Upper lobe of left lung (tissue), 6 donors: ENCODE measurements at places on chromosomes 7 and 10. TPM values are rescaled to one million over a fixed set of nuclear protein-coding genes. Genes with fewer than 3 reads are reported as not detected.

- H3K27me3 ChIP-seq = no peaks in the 10 kb centered on the region
- H3K27ac ChIP-seq = no peak overlapping the region
- no peak for DNase-seq
- no peak overlapping the region for H3K4me3 ChIP-seq
Measured at GRCh38 chr7:29865526-29865925, 59.2 kb downstream of the WIPF3 start.

CXCL12 gene
- total RNA-seq = 5.3 TPM

DNA sequence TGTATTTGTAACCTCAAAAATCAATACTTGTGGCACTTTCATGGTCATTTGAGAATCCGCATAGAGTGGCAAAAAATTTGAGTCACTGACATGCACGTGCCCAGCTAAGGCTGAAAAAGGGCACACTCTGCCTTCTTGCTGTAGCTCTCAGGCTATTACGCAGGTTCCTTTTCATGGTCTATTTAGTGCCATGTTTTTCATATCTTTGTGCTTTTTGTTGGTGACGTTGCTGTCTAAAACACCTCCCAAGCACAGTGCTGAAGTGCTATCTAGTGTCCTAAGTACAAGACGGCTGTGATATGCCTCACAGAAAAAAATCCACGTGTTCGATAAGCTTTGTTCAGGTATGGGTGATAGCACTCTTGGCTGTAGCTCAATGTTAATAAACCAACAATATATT is 50.9 kb downstream of the CREB3L2 start:
- DNase-seq = no peak
- H3K36me3 ChIP-seq = no peaks in the 10 kb centered on the region
- no peak overlapping the region for H3K4me3 ChIP-seq
- peaks cover 18% of the 10 kb centered on the region for H3K4me1 ChIP-seq

DNA sequence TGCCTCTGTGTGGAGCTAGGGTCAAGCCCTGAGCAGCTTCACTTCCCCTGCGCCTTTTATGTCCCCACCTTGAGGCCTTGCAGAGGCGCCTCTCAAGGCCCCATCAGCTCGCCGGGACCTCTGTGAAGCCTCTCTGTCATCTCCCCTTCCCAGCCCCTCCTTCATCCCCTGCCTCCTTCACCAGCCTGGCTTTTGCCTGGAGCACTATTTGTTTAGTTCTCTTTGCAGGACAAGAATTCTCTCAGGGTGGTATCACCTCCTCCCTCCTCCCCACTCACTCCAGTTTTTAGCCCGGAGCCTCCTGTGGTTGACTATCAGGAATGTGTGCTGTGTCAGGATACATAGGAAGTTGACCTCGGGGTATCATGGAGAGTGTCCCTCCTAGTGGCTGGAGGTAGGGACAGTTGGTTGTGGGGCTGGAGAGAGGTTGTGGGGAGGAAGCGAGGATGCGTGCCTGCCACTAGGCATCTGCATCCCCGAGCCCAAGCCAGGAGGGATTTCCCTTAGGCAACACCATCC is 89.8 kb upstream of the ANLN start:
- no peak for DNase-seq
- H3K27ac ChIP-seq = no peak overlapping the region
- peaks cover 36% of the 10 kb centered on the region for H3K4me1 ChIP-seq
- no peaks in the 10 kb centered on the region for H3K27me3 ChIP-seq
- H3K4me3 ChIP-seq = no peak overlapping the region
- no peaks in the 10 kb centered on the region for H3K36me3 ChIP-seq

ACHE gene
- total RNA-seq = 2.9 TPM

DNA sequence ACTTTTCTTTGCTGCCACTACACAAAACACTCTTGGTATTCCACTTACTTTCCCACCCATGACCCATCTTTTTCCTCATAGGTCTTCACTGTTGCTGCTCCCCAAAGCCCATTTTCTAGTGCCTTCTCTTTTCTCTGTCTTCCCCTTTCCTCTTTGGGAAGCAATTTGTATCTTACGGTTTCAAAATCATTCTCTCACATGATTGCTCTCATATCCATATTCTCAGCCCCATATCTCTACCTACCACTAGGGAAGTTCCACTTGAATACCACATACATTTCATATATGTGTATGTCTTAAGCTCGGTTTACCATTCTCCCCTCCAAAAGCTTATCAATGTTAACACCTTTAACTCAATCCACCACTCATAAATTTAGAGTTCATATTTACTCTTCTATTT is 3.2 kb upstream of the UBE2D1 start:
- no peak for DNase-seq
- no peaks in the 10 kb centered on the region for H3K27me3 ChIP-seq
- no peaks in the 10 kb centered on the region for H3K36me3 ChIP-seq
- no peak overlapping the region for H3K27ac ChIP-seq
- H3K4me3 ChIP-seq = no peak overlapping the region

- H3K27me3 ChIP-seq = no peaks in the 10 kb centered on the region
- no peak overlapping the region for H3K4me3 ChIP-seq
- H3K36me3 ChIP-seq = no peaks in the 10 kb centered on the region
- peak overlapping the region; percentile 91 for H3K27ac ChIP-seq
Measured at GRCh38 chr7:77699056-77699455, 2.8 kb downstream of the RSBN1L start.

STMP1 gene
- total RNA-seq = 23.8 TPM

- no peaks in the 10 kb centered on the region for H3K36me3 ChIP-seq
- no peak for DNase-seq
- no peak overlapping the region for H3K4me3 ChIP-seq
- no peak overlapping the region for H3K27ac ChIP-seq
- H3K4me1 ChIP-seq = no peaks in the 10 kb centered on the region
- H3K27me3 ChIP-seq = no peaks in the 10 kb centered on the region
Measured at GRCh38 chr7:24843821-24844434, 86.7 kb upstream of the GSDME start.

DNA sequence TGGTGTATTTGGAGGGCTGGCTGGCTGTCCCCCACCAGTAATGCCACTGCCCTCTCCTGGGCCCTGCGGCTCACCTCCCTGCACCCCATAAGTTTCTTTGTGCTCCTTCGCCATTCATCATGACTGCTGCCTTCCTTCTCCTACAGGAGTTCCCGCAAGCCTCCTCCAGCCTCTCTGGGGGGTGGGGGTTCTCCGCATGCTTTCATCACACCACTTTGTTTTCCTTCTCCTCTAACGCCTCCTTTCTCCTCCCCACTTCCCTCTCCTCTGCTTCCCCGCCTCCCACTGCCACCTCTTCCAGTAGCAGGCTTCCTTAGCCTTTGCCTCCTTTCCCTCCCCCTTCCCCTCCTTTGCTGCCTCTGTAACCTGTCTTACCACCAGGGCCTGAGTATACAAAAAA is 58.1 kb downstream of the PAX2 start:
- no peak overlapping the region for H3K4me3 ChIP-seq
- H3K27me3 ChIP-seq = no peaks in the 10 kb centered on the region
- H3K4me1 ChIP-seq = no peaks in the 10 kb centered on the region
- DNase-seq = no peak

DNA sequence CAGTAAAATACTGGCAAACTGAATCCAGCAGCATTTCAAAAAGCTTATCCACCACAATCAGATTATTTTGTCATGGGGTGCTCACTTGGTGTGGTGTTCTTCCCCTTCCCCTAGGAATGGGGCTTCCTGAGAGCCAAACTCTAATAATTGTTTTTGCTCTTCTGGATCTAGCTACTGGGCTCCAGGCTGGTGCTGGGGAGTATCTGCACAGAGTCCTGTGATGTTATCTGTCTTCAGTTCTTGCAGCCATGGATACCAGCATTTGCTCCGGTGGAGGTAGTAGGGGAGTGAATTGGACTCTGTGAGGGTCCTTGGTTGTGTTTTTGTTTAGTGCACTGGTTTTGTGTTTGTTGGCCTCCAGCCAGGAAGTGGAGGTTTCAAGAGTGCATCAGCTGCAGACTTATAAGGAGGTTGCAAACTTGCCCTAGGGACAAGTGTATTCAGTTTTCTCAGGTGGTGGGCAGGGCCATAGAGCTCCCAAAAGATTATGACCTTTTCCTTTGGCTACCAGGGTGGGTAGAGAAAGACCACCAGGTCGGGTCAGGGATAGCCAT is 308.5 kb upstream of the MAGI2 start:
- H3K4me1 ChIP-seq = no peaks in the 10 kb centered on the region
- H3K27ac ChIP-seq = no peak overlapping the region
- H3K36me3 ChIP-seq = no peaks in the 10 kb centered on the region
- DNase-seq = no peak

DNA sequence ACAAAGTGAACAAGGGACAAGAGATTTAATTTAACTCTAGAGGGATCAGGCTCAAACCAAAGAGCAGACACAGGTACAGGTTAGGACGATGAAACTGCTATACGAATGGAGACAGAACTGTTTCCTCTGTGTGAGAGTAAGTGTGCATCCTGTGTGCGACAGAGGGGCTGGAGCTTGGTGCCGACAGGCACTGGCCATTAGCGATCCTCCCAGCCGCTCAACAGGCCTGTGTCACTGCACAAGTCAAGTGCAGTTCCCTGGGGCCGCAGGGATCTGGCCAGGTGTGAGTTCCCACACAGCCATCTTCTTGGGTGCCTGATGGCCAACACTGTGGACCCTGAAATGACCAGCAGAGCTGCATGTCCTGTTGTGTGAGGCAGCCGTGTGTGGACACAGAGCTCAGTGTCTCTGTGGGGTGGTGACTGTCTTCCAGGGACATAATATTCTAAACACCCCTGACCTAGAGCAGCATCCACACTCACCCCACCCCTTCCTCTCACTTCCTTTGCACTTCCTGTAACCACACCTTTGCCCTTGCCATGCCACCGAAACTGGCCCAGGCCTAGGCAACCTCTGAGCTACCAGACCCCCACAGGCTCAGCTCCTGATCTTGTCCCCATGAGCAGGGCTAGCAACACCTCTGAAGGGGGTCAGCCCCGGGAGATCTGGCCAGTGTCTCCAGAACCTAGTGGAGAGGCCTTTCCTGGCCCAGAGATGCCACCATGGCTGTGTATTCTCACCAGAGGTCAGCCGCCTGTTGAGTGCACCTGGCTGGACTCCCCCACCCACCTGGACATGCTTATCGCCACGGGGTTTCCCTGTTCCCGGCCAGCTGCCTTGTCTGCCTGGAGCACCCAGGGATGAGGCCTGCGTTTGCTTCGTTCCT is 11.7 kb upstream of the TBRG4 start:
- DNase-seq = no peak
- no peak overlapping the region for H3K4me3 ChIP-seq
- H3K27ac ChIP-seq = no peak overlapping the region
- H3K36me3 ChIP-seq = no peaks in the 10 kb centered on the region

DNA sequence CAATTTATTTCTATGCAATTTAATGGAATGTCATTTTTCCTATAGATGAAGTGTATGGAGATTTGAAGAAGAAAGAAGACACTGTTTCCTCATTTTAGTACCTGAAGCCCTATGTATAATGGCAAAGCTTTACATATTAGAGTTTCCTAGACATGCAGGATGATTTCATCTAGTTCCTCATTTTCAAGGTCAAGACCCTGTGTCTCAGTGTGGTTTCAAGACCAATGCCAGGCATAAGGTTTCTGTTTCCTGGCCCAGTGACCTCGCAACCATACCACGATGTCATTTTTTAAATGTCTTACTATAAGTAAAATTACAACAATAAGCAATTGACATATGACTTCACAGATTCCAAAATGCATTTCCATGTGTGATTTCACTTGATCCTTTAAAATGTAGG is 336.5 kb upstream of the PRKCQ start:
- no peaks in the 10 kb centered on the region for H3K27me3 ChIP-seq
- no peak overlapping the region for H3K27ac ChIP-seq
- no peak overlapping the region for H3K4me3 ChIP-seq
- no peaks in the 10 kb centered on the region for H3K36me3 ChIP-seq
- DNase-seq = no peak
- H3K4me1 ChIP-seq = no peaks in the 10 kb centered on the region

DNA sequence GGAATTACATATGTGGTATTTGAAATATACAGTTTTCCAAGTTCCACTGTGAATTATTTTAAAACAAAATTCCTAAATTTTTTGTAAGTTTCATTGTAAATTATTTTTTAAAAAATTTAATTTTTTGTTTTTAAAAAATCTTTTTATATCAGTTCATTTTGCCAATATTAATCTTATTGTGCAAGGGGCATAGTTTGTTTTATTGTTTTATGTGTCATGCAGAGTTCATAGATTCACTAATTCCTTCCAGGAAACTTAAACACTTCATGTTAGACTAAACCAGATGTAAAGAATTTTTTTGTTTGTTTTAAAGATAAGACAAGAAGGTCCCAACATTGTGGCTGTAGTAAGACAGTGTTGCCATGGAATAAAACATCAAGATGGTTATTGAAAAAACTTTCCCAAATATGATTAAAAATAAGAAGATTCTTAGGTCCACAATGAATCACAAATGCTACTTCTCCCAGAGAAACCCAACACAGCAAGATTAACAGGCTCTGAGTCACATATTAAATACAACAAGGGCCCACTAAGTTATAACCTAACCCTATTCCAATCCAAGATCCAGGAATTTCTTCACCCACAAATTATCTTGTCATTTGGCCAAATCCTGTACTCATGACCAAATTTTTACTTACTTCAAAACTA is 464.7 kb upstream of the IGFBP3 start:
- H3K36me3 ChIP-seq = no peaks in the 10 kb centered on the region
- H3K4me3 ChIP-seq = no peak overlapping the region
- H3K27ac ChIP-seq = no peak overlapping the region
- H3K27me3 ChIP-seq = no peaks in the 10 kb centered on the region
- no peaks in the 10 kb centered on the region for H3K4me1 ChIP-seq

- H3K36me3 ChIP-seq = no peaks in the 10 kb centered on the region
- no peak overlapping the region for H3K27ac ChIP-seq
- no peaks in the 10 kb centered on the region for H3K4me1 ChIP-seq
- H3K4me3 ChIP-seq = no peak overlapping the region
Measured at GRCh38 chr7:76189276-76189675, 12.4 kb upstream of the SRRM3 start.

GRCh38 chr10:34528320-34528719 is 286.8 kb downstream of the PARD3 start:
- DNase-seq = peak; percentile 58
- no peak overlapping the region for H3K27ac ChIP-seq
- H3K4me1 ChIP-seq = peaks cover 3% of the 10 kb centered on the region
- no peaks in the 10 kb centered on the region for H3K36me3 ChIP-seq
- H3K4me3 ChIP-seq = no peak overlapping the region

GRCh38 chr7:120089968-120090367 is 183.0 kb upstream of the KCND2 start:
- no peak overlapping the region for H3K27ac ChIP-seq
- no peak for DNase-seq
- H3K4me3 ChIP-seq = no peak overlapping the region
- H3K4me1 ChIP-seq = no peaks in the 10 kb centered on the region
- no peaks in the 10 kb centered on the region for H3K27me3 ChIP-seq

- DNase-seq = no peak
- no peaks in the 10 kb centered on the region for H3K27me3 ChIP-seq
- H3K27ac ChIP-seq = no peak overlapping the region
- no peaks in the 10 kb centered on the region for H3K36me3 ChIP-seq
- no peak overlapping the region for H3K4me3 ChIP-seq
Measured at GRCh38 chr7:51301806-51302205, 14.8 kb downstream of the COBL start.

- H3K36me3 ChIP-seq = no peaks in the 10 kb centered on the region
- no peak overlapping the region for H3K4me3 ChIP-seq
- no peak overlapping the region for H3K27ac ChIP-seq
Measured at GRCh38 chr10:118569241-118569881, 26.1 kb downstream of the PRLHR start.

PDE1C gene
- 5.8 TPM for total RNA-seq

TAS2R16 gene
- total RNA-seq = not detected

FAM20C gene
- 17.7 TPM for total RNA-seq
